ENCODE measurements at places on chromosomes 2 and 18.

GRCh38 chr2:56531668-56532420 lies 348.1 kb downstream of the CCDC85A start:
- DNase-seq = no peak

- no peak for DNase-seq
Observed at GRCh38 chr2:201890453-201890852, 84.1 kb downstream of the CDK15 start.

GRCh38 chr2:101501443-101501842 lies 26.5 kb upstream of the RFX8 start:
- DNase-seq = no peak

DNA sequence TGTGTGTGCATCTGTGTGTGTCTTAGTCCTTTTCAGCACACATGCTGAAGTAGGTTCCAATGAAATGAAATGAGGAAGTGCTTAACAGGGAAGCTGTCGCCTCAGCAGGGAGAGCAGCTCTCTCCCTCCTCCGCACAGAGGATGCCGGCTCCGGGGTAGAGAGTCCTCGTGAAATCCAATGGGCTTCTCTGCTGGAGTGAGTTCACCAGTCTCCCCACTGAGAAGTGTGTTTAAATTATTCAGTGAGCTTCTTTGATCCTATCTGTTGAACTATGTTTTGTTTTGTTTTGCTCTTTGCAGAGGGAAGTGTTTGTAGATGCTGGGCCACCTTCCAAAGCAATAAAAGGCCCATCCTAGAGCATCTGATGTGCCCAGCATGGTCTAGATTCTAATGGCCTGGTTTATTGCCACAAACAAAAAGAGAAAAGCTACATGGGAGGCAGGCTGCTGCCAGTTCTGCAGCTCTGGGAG lies 6.7 kb downstream of the PPP1R7 start:
- no peak for DNase-seq

DNA sequence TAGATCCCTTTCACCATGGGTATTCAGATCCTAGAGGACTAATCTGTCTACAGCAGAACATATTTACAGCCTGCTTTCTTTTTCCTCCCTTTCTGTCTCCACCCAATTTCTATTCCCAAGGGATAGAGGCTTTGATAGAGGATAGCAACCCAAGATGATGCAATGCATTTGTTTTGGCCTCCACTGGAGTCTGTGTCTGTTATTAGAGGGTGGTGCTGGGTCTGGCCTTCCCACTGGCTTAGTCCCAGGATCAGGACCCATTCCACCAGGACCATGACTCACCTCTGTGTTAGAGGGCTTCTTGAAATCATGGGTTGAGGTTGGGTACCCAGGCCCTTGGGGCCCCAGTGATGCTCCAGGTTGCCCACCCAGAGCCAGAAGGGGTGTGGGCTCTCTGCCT lies 239.7 kb upstream of the TNP1 start:
- no peak for DNase-seq

- peak; percentile 12 for DNase-seq
Observed at GRCh38 chr18:63783394-63783793, 8.2 kb downstream of the SERPINB7 start.

DNA sequence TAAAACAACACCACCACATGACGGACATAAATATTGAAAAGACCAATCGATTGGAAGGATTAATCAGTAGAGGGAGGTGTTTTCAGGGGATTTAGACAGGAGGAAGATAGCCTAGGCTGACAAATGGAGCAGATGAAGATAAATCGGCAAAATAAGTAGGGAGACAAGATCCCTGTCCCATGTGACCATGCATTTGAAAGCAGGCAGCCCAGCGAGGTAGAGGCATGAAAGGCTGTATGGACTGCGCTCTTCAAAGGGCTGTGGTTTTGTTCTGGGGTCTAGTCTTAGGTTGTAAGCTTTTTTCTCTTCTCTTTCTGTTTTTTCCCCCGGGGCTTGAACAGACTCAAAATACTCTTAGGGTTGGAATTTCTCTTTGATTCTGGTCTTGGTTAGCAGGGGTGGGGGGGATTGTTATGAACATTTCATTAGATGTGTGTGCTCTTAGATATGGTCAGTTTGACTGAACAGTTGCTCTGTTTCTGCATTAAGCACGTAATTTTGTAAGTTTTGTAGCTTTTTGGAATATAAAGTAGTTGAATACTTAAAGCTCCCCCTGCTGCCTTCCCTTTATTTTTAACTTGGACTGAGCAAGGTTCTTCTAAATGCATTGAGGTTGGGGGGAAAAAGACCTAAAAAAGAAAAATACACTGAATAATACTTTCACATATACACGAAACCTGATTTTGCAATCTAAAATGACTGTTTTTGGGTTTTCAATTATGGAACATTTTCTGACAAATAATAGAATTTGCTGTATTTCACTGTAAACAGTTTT lies 32.2 kb downstream of the ZNF532 start:
- no peak for DNase-seq

DNA sequence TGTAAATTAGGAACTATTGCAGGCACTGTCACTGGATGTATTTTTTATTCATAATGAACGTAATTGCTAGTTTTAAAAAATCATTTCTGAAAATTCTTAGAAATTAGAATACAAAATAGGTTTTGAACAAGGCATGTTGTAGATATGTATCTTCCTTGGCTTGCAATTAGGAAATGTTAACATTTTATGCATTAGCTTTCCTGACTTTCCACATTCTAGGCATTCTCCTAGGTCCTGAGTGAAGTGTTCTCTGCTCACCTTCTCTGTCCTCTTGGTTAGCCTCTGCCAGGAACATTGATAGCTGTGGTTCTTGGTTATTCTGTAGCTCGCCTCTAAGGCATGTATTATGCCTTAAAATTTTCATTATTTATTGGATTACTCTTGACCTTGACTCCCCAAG lies 130.3 kb downstream of the FHOD3 start:
- DNase-seq = no peak

DNA sequence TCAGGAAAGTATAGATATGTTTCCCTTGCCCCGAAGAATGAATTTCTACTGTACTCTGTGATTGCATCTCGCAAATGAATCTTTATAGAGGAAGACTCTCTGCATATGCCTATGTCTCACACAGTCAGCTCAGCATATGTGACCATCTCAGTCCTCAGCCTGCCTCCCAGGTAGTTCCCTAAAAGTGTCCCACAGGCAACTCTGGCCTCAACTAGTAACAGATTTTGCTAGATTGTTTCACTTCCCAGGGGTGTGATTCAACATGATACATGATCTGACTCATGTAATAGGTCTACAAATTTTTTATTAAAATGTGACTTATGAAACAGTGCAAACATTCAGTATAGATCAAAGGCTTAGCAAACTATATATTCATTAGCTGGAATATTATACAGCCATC lies 296.6 kb upstream of the CRIM1 start:
- no peak for DNase-seq

DNA sequence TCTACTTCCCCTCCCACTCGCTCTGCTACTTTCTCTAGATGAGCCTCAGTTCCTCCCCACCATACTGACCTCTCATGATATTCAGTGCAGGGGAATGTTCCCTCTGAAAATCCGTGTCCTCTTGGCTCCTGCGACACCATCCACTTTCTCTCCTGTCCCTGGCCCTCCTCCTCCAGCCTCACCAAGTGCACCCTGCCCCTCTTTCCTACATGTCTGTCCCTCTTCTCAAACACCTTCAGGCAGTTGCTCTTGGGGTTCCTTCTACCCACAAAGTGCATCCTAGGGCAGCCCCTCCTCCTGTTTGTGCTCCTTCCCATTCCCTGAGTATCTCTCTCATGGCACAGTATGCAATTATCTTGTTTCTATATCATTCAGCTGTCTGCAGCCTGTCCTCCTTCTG lies 246.4 kb upstream of the RAB6C start:
- no peak for DNase-seq

GRCh38 chr18:52596748-52597435 lies 256.9 kb downstream of the DCC start:
- DNase-seq = no peak

DNA sequence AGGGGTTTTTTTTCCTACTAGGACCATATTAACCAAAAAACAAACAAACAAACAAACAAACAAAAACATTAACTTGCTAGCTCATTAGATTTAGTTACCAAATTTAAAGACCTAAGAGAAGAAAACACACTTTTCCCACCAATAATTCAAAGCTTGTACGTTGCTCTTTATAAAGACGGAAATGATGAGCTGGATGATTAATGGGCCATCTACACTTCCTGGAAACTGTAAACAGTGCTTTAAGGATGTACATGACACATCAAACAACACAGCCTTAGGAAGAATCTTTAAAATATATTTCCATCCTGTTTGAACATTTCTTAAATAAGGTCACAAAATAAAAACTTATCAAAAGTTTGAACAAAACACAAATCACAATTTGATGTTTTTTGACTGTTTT lies 982 bp downstream of the BMP10 start:
- DNase-seq = no peak

- DNase-seq = no peak
Observed at GRCh38 chr2:167424221-167424620, 535.9 kb downstream of the XIRP2 start.

DNA sequence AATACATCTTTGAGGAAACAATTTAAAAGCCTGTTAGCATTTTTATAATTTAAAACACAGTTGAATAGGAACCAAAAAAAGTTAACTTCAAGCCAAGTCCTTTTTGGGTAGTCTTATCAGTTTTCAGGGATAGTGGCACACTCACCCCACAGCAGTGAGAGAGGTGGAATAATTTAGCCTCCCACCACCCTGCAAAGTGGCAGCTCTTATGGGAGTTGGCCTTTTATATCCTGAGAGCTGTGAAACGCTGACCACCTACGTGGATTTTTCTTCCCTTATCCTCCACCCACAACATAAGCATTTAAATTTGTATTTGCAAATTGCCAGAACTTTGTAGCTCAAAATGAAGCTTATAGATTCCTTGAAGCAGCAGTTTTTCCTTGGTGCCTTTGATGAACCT lies 167.1 kb downstream of the MYO1B start:
- DNase-seq = no peak

GRCh38 chr2:65778137-65778536 lies 345.7 kb upstream of the SPRED2 start:
- DNase-seq = no peak

GRCh38 chr2:154664248-154664647 lies 34.2 kb upstream of the KCNJ3 start:
- no peak for DNase-seq

- DNase-seq = peak; percentile 46
Observed at GRCh38 chr2:10135296-10136089, 13.0 kb downstream of the RRM2 start.

GRCh38 chr2:108594982-108595464 lies 60.8 kb downstream of the LIMS1 start:
- DNase-seq = peak; percentile 87

- no peak for DNase-seq
Observed at GRCh38 chr18:44786257-44786656, 105.6 kb downstream of the SETBP1 start.

- DNase-seq = no peak
Observed at GRCh38 chr2:39731546-39731945, 47.5 kb downstream of the THUMPD2 start.

GRCh38 chr18:60113396-60113795 lies 213.6 kb downstream of the PMAIP1 start:
- DNase-seq = no peak

DNA sequence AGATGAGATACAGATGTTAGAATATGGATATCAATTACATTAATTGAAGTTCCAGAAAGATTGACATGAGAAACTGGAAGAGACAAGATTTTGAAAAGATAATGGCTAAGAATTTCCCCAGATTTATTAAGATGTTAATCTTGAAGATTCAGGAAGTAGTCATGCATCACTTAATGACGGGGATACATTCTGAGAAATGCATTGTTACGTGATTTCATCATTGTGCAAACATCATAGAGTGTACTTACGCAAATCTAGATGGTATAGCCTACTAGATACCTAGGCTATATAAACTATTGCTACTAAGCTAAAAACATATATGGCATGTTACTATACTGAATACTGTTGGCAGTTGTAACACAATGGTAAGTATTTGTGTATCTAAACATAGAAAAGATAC lies 6.8 kb upstream of the CHMP3 start:
- peak; percentile 57 for DNase-seq

- no peak for DNase-seq
Observed at GRCh38 chr2:11292464-11293255, 51.8 kb downstream of the ROCK2 start.

GRCh38 chr2:149451417-149452165 lies 121.2 kb downstream of the LYPD6 start:
- DNase-seq = no peak

DNA sequence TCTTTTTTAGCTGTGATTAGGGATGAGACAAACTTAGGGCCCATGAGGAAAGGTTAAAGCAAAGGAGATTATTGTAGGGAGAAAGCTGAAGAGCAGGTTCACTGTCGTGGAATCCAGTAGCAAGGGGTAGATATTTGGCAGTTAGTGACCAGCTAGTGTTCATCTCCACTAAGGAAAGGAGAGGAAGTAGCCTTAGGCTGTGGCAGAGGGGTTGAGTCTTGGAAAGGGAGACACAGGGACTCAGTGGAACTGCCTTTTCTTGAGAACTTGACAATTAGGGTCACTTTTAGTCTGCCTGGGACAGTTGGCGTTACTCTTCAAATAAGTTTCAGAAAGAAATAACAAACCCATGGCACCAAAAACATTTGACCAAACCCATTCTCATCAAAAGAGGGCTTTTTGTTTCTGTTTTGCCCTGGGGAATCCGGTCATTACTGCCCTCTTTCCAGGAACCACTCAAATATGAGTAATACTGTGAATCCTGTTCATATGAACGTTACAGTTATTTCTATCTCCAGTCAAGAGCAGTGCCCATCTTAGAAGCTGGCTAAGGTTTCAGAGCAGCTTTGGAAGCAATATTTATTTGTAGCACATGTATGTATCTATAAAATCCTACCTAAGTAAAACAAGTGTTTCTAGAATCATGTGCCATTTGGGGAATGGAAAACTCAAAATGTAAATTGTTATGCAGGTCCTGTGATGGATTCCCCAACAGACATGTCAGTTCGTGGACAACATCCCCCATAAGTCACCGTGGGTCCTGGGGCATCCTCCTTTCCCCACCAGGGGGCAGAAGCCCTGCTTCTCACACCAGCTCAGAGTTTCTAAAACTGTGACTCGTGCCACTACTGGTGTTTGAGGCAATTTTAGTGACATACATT lies 77.3 kb upstream of the PHLPP1 start:
- DNase-seq = peak; percentile 26

DNA sequence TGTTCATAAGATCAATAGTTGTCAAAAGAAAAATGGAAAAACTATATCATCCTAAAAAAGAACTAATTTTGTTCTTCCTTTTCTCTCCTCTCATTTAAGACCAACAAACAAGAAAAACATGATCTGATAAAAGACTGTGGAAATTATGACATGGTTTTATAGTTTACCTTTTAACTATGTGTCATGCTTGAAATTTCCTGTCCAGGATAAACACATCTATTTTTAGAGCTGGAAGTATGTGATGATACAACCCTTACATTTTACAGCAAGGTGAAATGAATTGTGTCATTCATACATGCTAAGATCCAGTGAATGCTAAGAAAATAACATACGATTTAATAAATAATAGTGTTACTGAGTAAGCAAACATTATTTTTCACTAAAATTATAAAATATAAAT lies 89.9 kb downstream of the GULP1 start:
- DNase-seq = peak; percentile 3

- no peak for DNase-seq
Observed at GRCh38 chr2:198913394-198914152, 544.2 kb downstream of the SATB2 start.

- no peak for DNase-seq
Observed at GRCh38 chr2:195898505-195899191, 170.0 kb downstream of the DNAH7 start.

All from A549 (cell line).